ENCODE measurements at places on chromosomes 12 and 14.
A peak's percentile ranks its signal among the peaks of the same experiment; 100 is the strongest.

- DNase-seq, result no peak
These were observed 3.6 kb downstream of the SLC48A1 start for GRCh38 chr12:47776471-47777143.

- no peak for DNase-seq
These were observed 61.0 kb upstream of the CLEC14A start for GRCh38 chr14:38316922-38317321.

DNA sequence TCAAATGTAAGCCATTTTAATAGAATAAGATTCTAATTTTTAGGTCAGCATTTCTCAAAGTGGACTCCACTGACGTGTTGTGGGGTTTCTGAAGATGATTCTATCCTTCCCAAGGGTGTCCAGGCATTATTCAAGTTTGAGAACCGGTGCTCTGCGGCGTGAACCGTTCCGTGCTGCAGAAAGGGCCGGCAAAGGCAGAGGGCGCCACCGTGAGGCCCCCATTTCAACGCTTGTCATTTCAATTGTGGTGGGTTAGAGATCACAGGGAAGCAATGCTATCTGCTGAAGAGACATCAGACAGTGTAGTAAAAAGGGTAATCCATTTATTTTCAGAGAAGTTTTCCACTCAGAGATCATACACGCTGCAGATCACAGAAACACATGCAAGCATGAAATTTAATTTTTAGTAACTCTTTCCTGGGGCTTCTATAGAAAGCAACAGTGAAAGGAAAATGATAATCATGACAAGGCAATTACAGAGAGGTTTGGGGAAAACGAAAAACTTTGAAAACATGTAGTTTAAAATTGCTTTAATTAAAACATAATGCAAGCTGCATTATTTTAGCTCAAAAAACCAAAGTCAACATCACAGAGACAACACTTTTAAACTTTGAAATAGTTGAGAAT, 201.7 kb downstream of the EXOC5 start:
- peak; percentile 26 for DNase-seq

GRCh38 chr12:6538420-6539313, 4.3 kb downstream of the GAPDH start:
- DNase-seq, result peak; percentile 48

DNA sequence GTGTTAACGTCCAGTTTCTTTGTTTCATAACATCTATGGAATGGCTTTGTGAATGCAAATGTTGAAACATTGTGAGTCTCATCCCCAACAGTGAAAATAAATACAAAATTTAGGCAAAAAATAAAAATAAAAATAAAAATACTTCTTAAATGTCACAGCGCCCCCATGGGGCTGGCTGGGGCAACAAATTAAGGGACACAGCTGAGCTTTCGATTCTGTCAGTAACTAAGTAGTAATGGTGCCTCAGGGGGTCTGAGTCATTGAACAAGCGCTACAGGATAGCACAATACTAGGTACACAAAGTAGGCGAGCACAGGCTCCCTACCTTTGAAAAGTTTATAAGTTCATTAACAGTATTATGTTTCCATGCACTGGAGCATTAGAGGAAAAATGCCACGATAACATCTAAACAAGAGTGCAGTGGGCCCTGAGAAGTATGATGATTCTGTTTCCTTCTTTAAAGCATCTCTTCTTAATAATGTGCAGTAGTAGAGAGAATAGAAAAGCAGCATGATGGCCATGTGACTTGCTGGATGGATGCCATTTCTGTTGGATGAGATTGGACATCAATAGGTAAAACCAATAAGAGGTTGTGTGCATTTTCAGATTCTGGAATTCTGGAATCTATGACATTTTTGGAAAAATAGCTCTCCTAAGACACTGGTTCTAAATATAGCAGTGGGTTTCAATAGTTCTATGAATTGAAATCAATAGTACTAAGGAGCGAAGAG, 667.2 kb downstream of the DIO2 start:
- no peak for DNase-seq
